Stimulated activated CD4-positive, alpha-beta T cell treated with anti-CD3 and anti-CD28 coated beads, Interleukin-1b, Interleukin-23, amount 100 ng/mL, for 1 hour (primary cell): ENCODE measurements at places on chromosomes 1 and 21.
A peak's percentile ranks its signal among the peaks of the same experiment; 100 is the strongest.

DNA sequence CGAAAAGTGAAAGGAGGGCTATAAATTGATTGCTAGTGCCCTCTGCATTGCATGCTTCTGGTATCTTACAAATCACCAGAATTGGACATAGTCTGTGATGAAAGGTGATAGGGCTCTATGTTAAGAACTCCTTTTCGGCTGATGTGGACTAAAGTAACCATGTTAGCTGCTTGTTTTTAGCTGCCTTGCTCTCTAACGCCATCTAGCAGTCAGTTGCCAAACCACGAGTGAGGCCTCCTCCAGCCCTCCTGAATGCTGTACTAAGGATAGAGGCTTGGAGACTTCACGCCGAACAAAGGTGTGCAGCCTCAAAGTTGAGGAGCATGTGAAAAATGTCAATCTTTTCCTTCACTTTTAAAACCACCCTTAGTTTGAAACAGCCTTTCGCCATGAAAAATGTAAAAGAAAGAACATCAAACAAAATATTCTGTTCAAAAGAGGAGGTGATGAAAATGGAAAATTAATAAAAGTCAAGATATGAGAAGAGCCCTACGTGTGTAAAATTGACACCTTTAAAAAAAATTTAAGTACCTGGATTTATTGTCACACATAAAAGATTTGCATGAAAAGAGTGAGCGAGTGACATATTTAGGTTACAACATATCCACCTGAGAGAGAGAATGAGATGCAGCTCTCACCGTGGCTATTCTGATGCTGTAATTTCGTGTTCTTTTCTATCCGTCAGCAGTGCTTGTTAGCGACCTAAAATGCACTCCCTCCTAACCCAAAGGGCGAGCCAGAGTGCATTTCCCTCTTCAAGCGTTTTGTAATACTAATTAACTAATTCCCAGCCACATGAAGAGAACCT is 8.1 kb downstream of the LRRC53 start:
- no peak for DNase-seq

DNA sequence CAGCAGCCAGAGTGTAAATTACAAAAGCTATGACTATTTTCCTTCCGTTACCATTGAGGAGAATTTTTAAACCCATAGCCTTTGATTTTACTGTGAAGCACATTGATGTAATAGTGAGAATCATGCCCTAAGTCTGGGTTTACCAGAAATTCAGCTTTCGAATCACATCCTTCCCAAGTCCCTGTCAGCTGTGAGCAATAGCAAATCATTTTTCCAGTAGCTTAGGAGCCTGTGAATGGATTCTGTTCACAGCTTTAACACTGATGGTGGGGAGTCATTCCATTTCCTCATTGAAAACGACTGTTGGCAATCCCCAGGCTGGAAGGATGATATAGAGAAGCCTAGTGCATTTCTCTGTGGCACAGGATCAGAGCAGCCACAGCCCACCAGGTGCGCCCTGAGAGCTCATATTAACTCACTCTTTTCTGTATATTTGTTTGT is 82.2 kb upstream of the C1orf105 start:
- no peak for DNase-seq

GRCh38 chr1:30444850-30445249 is 278.5 kb downstream of the MATN1 start:
- DNase-seq = no peak

GRCh38 chr1:163877016-163877415 is 555.3 kb downstream of the NUF2 start:
- DNase-seq = no peak

- DNase-seq = peak; percentile 45
Observed at GRCh38 chr21:33383056-33383888, 19.9 kb upstream of the IFNGR2 start.

DNA sequence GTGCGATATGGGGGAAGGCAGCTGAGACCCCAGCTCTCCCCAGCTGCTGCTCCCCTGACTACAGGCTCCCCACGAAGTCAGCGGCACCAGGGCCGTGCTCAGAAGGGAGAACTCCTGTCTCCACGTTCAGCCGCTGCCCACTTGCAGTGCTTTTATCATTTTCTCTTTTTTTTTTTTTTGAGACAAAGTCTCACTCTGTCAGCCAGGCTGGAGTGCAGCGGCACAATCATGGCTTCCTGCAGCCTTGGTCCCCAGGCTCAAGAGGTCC is 933 bp upstream of the FTCD start:
- DNase-seq = no peak

DNA sequence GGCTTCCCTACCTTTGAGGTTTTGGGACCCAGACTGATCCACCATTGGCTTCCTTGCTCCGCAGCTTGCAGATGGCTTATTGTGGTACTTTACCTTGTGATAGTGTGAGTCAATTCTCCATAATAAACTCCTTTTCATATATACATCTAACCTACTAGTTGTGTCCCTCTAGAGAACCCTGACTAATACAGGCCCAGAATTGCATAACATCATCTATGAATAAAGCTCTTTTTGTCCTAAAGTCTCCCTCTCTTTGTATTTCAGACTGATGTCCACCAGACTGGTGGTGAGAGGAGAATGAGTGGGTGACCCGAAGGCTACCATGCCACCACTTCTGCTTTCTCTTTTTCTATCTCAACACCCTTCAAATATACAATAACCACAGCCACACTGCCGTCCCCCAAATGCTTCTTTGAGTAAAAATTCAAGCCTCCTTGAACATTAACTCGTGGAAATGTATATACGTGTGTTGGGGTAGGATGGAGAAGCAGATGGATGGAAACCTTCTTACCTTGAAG is 265.7 kb downstream of the PTBP2 start:
- DNase-seq = no peak

DNA sequence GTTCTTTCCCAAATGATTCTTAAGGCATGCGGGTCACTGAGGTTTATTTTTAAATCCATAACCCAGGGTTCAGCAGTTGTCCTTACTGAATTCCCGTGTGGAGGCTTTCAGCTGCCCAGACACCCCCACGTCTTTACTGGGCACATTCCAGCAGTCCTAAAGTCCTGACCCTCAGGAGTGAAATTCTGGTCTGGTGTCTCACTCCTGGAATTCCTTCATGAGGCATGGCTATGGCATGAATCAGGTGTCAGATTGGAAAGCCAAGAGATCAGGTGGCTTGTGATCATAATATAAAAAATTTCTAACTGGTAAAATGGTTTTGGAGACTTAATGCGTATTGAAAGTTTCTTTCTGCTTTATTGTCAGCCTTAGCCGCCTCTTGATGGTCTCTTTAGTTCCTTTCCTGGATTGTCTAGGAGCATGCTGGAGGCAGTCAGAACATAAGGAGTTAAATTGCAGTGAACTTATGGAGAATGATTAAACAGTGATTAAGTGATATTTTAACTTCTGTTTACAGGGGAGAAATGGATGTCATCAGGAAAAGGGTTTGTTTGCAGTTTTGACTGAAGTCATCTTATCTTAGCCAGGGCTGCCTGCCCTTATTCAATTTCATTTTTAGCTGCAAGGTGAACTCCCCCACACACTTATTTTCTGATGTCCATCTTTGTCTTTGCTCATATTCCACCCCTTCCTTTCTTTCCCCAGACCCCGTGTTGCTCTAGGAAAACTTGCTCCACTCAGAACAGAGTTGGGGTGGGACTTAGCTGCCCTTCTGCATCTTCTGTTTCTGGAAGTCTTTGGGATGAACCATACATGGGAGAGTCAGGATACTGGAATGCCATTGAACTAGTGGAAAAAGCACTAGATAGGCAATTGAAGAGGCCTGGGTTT is 25.7 kb upstream of the MACF1 start:
- no peak for DNase-seq

DNA sequence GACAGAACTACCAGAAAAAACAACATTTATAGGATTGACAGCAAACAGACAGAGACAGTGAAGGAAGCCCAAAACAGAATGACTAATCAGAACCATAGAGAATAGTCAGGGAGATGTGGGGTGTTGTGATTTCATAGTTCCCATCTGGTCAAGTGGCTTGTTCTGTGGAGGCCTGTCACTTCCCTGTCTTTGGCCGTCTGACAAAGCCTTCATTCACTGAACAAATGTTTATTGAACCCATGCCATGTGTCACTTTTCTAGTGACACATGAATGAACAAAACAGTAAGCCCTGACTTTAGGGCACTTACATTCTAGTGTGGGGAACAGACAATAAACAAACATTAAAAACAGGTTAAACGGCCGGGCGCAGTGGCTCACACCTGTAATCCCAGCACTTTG is 3.2 kb upstream of the SRRM1 start:
- DNase-seq = no peak

- no peak for DNase-seq
Observed at GRCh38 chr1:223617323-223618070, 48.0 kb downstream of the CAPN8 start.

DNA sequence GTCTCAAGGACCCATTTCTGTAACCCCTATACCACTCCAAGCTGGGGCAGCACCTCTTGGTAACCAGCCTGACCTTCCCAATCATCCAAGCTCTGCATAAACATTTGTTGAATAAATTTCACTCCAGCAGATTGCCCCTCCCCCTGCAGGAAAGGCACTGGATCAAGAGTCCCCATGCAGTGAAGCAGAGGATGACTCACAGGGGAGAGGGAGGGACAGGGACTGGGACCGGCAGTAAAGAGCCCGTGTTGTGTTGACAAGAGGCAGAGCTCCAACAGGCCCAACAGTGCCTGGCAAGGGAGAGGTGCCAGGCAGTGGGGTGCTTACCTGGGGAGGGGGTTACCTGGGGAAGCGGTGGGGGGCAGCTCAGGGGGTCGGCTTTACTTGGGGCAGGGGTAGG is 32.3 kb downstream of the SLC9A1 start:
- DNase-seq = no peak

GRCh38 chr1:168947041-168947440 is 159.4 kb upstream of the ATP1B1 start:
- no peak for DNase-seq

- no peak for DNase-seq
Observed at GRCh38 chr1:243230914-243231313, 24.2 kb downstream of the CEP170 start.

DNA sequence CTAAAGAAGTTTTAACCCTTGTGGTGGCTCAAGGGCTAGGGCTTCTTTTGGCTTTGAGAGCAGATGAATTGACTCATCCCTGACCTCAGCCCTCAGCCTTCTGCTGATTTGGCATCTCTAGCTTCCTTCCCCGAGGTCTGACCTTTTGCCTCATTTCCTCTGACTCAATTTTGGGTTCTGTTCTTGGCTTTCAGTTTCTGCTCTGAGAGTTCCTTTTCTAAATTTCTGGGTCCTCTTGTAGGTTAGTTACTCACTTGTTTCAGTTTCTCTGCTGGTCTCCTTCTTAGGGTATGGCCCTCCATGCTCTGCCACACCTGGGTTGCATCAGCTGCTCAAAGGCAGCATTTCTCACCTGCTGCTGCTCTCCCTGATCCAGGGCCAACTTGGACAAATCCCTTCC is 19.4 kb downstream of the PDE4B start:
- DNase-seq = no peak

DNA sequence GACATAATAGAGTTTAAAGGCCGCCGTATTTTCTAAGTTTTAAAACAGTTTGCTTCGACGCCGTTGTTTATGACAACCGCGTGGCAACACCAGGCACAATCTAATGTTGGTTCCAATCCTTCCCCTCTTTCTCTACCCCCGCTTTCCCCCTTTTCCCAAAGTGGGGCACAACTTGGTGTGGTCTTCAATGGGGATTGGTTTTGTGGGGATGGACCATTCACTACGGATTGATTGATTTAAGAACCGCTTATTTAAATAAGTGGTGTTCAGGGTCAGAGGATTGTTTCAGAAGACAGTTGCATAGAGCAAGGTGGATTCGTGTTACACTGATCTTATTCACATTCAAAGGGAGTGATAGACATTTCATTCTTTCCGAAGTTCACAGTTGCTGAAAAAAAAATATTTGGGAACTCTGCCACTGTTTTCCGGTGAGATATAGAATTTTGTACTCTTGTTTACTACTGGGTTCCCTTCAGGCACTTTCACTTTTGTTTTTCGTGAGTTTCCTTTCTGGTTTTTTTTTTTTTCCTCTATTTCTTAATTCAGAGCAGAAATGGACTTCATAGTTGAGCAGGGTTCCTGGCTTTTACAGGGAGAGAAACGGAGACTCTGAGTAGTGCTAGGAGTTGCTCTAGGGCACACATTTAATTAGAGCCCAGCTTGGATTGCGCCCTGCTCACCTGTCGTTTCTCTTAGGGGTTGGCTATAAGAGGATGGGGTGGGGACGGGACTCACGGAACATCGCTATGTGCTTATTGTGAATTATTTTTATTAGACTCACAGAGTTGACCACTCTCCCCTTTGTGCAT is 79.6 kb upstream of the AK4 start:
- no peak for DNase-seq

DNA sequence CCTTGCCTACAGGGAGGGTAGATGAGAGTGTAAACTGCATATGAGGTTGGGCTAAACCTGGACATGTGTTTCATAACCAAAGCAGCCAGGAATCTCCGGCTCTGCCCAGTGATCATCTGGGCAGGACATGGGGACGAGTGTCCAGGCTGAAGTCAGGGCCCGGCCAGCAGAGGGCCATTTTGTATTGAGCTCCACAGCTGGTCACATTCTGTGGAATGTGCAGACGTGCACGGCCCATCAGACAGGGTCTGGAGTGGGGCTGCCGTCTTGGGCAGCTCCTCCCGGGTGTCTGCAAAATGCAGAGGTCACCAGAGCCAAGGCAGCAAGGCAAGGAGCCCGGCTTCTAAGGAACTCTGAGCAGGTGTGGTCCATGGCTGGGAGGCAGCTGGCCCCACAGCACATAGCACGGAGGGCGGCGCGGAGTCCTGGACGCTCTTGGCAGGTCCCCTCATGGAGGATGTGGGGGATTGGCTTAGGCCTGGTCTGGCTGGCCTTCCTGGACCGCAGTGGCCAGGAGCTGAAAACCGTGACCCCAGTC is 6.2 kb downstream of the LRRC3 start:
- DNase-seq = no peak

DNA sequence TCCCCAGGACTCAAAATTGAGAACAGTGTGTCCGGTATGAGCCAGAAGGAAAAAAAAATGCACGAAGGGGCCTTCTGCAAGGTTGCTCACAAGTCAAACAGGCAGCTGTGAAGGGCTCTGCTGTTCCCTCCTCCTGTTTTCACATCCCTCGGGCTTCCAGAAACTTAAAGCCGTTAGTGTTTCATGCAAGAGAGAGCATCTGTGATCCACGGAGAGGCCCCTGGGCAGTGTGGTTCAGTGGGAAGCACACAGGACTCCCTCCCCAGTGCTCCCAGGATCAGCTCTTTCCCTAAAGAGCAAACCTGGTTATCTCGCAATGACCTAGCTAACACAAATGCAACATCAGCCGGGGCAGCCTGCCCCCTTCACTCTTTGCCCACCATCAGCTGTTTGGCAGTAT is 2.9 kb upstream of the MATN1 start:
- DNase-seq = no peak

- peak; percentile 47 for DNase-seq
Observed at GRCh38 chr1:228734881-228735801, at the start of gene RHOU. TSS of gene RHOU (plus strand) at chr1:228735479. CDS start at chr1:228735743, 264 bp downstream.

DNA sequence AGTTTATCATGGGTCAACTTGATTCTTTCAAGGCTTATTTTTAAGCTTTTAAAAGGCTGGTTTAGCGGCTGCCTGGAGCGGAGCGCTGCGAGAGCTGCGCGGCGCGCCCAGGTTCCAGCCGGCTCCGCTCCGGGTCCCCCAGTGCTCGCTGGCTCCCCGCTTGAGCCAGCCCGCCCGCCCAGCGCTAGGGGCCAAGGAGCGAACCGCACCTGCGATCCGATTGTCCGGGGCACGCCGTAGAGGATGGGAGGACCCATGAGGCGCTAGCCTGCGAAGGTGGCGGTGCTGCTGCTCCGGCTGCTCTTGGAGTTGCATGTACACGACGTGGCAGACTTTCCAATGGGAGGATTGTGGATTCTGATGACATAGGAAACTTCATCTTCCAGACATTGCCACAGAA is 9.9 kb upstream of the CFHR4 start:
- DNase-seq = no peak
